ENCODE measurements at places on chromosomes 3 and 15.

DNA sequence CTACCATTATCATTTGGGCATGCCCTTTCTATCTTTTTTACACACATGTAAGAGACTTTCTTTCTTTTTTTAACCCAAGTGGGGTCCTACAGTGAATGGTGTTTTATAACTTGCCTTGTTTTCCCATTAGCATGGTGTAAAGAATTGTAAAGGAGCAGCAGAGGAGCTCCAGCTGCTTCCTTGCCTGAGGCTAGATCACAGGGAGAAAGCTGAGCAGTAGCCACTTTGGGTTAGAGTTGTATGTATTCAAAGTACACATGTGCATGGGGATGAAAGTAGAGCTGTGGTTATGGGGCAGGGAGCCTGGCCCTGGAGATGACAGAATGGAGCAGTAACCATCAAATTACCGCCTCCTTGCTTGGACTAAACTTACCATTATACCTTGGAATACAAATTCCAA lies 231.1 kb upstream of the PDZRN3 start:
- no peak for DNase-seq

- DNase-seq = no peak
Measured at GRCh38 chr3:61701011-61701410, 139.6 kb downstream of the PTPRG start.

DNA sequence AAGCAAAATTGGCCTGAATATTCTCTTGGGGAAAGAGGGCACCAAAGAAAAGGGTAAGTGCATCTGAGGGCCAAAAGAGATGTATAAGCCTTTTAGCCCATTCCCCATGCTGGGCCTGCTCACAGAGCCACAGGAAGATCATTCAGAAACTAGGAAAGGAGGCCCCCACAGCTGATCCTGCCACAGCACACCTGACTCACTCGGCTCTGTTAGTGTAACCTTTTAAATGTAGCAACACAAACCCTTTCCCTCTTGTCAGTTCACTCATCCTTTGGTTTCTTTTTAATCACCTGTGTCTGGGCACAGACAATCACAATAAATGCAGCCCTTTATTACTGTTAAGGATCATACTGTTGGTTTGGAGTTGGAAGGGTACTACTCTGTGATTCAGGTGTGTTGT lies 69.9 kb downstream of the PDCD6IP start:
- no peak for DNase-seq

GRCh38 chr3:15924914-15925313 lies 127.1 kb upstream of the ANKRD28 start:
- no peak for DNase-seq

DNA sequence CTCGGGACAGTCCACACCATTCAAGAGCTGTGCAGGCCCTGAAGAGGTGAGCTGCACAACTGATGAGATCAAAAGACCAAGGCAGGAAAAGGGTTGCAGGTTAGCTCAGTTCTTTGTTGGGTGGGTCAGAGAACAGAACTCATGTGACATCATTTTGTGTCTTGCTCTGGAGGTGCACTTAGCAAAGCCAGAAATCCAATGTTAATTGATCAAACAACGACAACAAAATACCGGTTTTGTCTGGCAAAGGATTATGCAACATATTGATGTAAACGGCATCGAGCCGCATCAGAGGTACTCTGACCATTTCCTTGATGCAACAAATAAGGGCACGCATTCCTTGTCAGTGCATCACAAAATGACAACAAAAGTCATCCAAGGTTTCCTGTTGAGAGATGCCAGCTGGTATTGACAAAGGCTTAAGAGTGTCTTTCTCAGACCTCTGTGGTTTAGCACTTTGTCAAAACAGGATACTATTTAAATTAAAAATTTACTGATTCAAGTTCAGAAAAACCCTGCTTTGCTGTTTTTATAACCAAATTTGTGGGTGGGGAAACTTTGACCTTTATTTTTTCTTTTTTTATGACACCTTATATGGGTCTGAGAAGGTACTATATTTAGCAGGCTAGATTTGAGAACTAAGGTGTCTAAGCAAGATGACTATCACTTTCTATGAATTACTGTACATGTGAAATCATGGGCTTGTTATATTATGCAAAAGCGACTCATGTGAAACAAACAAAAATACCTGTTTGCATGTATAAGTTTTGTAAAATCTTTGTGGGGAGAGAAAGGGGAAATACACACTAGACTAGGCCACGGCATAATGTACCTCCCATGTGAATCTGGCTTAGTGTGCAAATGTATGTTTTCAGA lies 496.1 kb downstream of the FOXP1 start:
- DNase-seq = no peak

DNA sequence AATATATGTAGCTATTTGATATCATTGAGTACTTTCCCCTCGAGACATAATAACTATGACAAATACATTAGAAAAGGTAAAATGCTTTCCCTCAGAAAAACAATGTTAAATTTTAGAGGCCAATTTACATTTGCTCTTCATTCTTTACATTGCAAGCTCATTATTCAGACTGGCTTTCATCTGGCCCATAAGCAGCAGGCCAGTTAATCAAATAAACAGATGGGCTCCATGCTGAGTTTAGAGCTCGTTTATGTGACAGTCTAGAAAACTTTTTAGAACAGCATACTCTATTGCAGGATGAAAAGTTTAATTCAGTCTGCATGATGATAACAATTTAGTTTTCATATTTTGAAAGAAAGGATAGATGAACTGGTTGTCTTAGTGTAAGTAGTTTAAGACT lies 150.6 kb downstream of the DUT start:
- DNase-seq = peak; percentile 10

GRCh38 chr15:73982222-73982962 lies 9.7 kb downstream of the STOML1 start:
- DNase-seq = peak; percentile 45

DNA sequence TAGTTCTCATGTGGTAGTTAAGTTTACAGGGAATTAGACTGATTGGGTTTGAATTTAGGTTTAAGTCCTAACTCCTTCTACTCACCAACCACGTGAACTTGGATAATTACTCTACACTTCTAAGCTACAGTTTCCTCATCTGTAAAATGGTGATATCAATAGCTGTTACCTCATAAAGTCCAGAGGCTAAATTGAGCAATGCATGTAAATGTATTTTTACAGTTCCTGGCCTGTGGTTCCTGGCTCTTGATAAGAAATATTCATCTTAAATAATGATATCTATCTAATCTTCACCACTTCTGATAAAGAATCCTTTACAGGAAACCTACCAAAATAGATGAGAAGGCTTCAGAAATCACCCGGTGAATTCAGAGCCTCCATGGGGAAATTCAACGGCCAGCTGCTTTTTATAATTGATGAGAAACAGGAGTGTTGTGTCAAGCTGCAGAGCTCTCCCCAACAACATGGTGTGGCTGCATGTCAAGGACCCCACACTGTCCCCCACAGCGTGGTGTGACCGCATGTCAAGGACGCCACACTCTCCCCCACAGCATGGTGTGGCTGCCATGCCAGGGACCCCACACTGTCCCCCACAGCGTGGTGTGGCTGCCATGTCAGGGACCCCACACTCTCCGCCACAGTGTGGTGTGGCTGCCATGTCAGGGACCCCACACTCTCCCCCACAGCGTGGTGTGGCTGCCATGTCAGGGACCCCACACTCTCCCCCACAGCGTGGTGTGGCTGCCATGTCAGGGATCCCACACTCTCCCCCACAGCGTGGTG lies 80.8 kb upstream of the PEX5L start:
- DNase-seq = no peak

DNA sequence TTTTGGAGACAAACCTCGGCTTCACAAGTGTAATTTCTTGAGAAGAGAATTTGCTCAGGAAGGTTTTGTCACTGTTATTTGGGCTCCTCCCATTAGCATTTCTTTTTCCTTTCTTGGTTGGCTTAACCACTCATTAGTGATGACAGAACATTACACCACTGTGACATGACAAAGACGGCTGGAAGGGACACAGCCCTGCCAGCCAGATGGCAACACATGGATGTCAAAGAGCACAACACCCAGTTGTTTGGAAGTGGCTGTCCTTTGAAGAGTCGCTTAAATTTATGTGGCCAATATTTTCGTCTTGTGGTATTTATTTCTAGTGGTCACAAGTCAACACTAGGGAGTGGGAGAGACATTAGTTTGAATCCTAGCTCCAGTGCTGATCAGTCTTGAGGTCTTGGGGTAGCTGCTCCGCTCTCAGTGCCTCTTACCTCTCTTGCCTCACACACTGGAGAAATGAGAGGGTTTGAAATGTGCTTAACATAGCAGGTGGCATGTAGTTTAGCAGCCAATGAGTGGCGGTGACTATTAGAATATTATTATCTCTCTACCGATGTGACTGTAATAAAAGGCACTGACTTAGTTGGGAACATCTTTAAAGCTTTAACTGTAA lies 92.8 kb downstream of the FRMD4B start:
- DNase-seq = no peak

DNA sequence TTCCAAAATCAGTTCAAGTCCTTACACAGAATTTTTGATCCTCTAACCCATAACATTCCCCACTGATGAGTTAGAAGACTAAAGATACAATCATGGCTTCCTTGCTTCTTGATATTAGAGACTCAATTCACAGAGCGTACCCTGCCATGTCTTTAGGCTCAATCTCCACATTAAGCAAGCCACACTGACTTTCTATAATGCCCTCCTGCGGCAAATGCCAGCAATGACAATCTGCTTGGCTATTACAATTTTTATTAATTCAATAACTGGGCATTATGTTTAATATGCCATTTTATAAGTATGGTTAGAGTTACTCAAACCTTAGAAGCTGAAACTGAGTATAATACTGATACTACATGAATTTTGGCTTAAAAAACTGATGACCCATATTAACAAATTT lies 479.7 kb upstream of the NR2F2 start:
- no peak for DNase-seq
